ENCODE measurements at places on chromosomes 12 and 14. TPM values are rescaled to one million over a fixed set of nuclear protein-coding genes. Genes with fewer than 3 reads are reported as not detected.

- no peak for DNase-seq
- no peaks in the 10 kb centered on the region for H3K27me3 ChIP-seq
- H3K27ac ChIP-seq, result no peak overlapping the region
- no peaks in the 10 kb centered on the region for H3K36me3 ChIP-seq
- no peaks in the 10 kb centered on the region for H3K4me1 ChIP-seq
Measured at GRCh38 chr14:79924551-79924950, 286.8 kb downstream of the DIO2 start.

DNA sequence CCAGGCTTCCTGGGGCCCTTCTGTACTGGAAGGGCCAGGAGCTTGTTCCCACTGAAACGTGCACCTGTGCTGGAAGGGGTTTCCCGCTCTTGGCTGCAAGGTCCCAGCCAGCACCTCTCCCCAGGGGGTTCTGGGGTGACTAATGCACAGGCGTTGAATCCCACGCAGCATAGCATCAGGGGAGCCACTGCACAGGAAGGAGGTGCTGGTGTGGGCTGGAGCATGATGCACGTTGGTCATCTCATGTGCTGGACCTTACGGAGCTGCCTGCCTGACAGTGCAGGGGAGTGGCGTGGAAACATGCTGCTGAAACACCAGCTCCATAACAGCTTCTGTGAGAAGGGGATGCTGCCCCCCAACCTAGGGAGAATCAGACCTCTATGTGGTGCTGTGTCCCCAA lies 623.0 kb downstream of the AACS start:
- no peak for DNase-seq
- H3K4me1 ChIP-seq, result no peaks in the 10 kb centered on the region
- no peak overlapping the region for H3K27ac ChIP-seq
- no peak overlapping the region for H3K4me3 ChIP-seq

- no peak overlapping the region for H3K27ac ChIP-seq
- DNase-seq, result no peak
- H3K36me3 ChIP-seq, result peaks cover 4% of the 10 kb centered on the region
Measured at GRCh38 chr14:89491711-89492381, 74.8 kb upstream of the FOXN3 start.

DNA sequence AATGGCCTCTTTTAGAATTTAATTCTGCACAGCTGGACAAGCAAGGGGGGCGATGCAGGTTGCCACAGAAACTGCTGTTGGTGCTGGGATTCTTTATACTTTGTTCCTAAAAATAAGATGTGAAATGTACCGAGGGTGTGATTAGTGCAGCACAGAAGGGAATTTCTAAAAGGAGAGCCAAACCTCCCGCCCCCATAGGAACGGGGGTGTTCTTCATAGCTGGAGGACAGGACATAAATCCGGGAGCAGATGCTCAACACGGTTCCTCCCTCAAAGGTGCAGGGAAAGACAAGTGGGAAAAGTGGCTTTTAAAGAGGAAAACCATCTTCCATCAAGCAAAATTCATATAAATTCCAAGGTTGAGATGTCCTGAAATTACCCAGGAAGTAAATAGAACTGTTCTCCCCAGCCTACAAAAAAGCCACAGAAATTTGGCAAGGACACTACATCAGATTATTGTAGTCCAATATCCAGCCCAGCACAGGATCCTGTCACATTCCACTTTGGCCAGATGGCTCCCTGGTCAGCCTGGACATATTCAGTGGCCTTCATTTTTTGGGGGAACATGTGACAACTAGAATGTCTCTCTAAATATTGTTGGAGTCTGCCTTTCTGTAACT lies 51.4 kb upstream of the TMX1 start:
- no peak for DNase-seq
- no peak overlapping the region for H3K4me3 ChIP-seq
- no peaks in the 10 kb centered on the region for H3K27me3 ChIP-seq
- H3K27ac ChIP-seq, result no peak overlapping the region
- no peaks in the 10 kb centered on the region for H3K36me3 ChIP-seq
- no peaks in the 10 kb centered on the region for H3K4me1 ChIP-seq

- H3K36me3 ChIP-seq, result no peaks in the 10 kb centered on the region
- H3K27me3 ChIP-seq, result peaks cover 42% of the 10 kb centered on the region
- no peak for DNase-seq
- no peak overlapping the region for H3K4me3 ChIP-seq
Measured at GRCh38 chr12:53825246-53826081, 73.7 kb upstream of the CISTR start.

DNA sequence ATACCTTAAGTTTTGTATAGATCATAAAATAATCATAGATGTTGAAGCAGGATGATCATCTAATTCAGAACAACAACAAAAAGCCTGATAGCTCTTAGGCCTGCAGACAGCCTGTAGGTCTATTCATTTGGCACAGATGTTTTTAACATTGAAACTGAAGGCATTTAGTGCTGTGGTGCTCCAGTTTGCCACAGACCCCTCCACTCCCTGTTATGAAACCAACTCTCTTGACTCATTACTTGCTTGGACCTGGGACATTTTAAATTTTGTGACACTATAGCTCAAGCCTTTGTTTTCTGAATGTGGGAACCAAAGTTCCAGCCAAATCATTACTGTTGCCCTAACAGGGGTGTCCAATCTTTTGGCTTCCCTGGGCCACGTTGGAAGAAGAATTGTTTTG lies 9.1 kb downstream of the PRKCH start:
- H3K27me3 ChIP-seq, result no peaks in the 10 kb centered on the region
- peak overlapping the region; percentile 60 for H3K4me3 ChIP-seq
- H3K27ac ChIP-seq, result peak overlapping the region; percentile 81
- no peak for DNase-seq
- H3K36me3 ChIP-seq, result peaks cover 67% of the 10 kb centered on the region

GRCh38 chr12:87150969-87151662 lies 878.1 kb downstream of the C12orf50 start:
- no peaks in the 10 kb centered on the region for H3K4me1 ChIP-seq
- H3K27me3 ChIP-seq, result no peaks in the 10 kb centered on the region
- no peak overlapping the region for H3K27ac ChIP-seq
- no peak overlapping the region for H3K4me3 ChIP-seq
- no peak for DNase-seq

GRCh38 chr12:26124446-26125399 lies at the start of gene BHLHE41:
Gene BHLHE41, minus strand, starts transcription at chr12:26125037. Its CDS starts 258 bp downstream, at chr12:26124779.
- peaks cover 84% of the 10 kb centered on the region for H3K27me3 ChIP-seq
- peak within 1 kb of the TSS; percentile 72 for H3K4me3 ChIP-seq
- DNase-seq, result no peak
- no peak within 1 kb of the TSS for H3K27ac ChIP-seq
- H3K4me1 ChIP-seq, result peaks cover 43% of the 10 kb centered on the region

Gene CCND2
- 290 TPM for total RNA-seq

Gene ZFYVE26
- 25.2 TPM for total RNA-seq

Gene PZP
- total RNA-seq, result not detected
